Body of pancreas (tissue), 4 donors: ENCODE measurements at places on chromosomes 2 and 18. TPM values are rescaled to one million over a fixed set of nuclear protein-coding genes. Genes with fewer than 3 reads are reported as not detected.

DNA sequence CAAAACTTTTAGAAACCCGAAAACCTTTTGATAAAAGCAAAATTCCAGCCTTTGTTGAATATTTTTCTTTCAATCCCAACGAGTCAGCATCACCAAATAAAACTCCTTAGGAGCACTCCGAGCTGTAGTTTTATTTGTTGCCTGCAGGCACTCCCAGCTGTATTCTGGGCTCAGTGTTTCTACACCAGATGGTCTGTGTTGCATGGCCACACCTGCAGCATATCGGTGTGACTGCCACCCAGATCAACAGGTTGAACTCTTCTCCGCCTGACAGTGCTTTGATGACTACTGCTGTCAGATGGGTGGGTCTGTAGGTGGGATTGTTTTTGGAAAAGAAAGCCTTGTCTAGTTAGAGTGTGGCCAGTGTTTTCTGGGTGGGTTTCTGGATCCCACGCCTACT, 32.7 kb downstream of the APCDD1 start:
- peaks cover 11% of the 10 kb centered on the region for H3K4me1 ChIP-seq
- H3K4me3 ChIP-seq = no peak overlapping the region
- no peaks in the 10 kb centered on the region for H3K36me3 ChIP-seq
- H3K27ac ChIP-seq = no peak overlapping the region
- no peak for DNase-seq

DNA sequence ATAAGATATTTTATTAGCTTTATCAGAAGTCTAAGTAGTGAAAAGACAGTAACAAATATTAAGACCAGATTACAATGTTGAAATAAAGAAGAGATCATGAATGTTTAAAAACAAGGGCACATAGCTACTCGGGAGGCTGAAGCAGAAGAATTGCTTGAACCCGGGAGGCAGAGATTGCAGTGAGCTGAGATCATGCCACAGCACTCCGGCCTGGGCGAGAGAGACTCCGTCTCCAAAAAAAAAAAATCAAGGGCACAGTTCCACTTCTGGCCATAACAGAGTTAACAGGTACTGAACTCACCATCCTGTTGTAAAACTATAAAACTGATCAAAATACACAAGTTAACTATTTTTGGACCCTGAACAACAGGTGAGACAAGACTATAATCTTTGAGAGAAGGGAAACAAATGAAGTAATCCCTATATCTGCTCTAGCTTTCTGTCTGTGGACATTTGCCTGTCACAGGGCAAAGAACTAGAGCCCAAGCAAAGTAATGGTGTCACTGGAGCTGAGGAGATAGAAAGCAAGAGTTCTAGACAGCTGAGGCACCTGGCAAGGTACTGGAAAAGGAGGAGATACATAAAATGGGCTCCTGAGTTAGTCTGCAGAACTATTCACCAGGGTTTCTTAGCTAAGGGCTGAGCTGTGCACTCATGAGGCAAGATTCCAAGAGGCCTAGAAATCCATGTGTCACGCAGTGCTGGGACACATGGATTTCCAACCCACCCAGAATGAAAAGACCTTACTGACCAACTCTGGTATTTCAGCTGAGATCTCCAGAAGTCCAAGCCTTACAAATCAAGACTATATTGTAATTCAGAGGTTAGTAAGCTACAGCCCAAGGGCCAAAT, 15.2 kb downstream of the MMADHC start:
- H3K27ac ChIP-seq = no peak overlapping the region
- peaks cover 33% of the 10 kb centered on the region for H3K36me3 ChIP-seq
- DNase-seq = no peak
- peaks cover 1% of the 10 kb centered on the region for H3K4me1 ChIP-seq

GRCh38 chr2:10266133-10266620, 36.5 kb upstream of the HPCAL1 start:
- H3K36me3 ChIP-seq = no peaks in the 10 kb centered on the region
- H3K27ac ChIP-seq = no peak overlapping the region
- peaks cover 29% of the 10 kb centered on the region for H3K4me1 ChIP-seq
- H3K27me3 ChIP-seq = no peaks in the 10 kb centered on the region
- H3K4me3 ChIP-seq = no peak overlapping the region

GRCh38 chr2:111042772-111043771, 77.6 kb upstream of the BCL2L11 start:
- H3K4me3 ChIP-seq = no peak overlapping the region
- H3K36me3 ChIP-seq = no peaks in the 10 kb centered on the region
- peaks cover 3% of the 10 kb centered on the region for H3K4me1 ChIP-seq
- DNase-seq = no peak

DNA sequence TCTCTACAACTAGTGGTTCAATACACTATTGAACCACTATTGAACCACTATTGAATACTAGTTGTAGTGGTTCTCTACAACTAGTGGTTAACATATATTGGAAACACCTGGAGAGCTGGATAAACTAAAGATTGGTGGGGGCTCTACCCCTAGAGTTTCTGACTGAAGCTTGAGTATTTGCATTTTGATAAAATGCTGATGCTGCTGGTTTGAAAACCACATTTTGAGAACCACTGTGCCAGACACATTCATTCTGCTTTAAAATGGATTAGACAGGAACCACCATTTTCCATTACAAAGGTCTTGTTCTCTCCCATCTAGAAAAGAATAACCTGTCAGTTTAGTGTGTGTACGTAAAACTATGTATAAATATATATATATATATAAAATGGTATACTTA, 133.3 kb downstream of the TMEM247 start:
- H3K27me3 ChIP-seq = no peaks in the 10 kb centered on the region
- DNase-seq = no peak
- H3K27ac ChIP-seq = no peak overlapping the region

DNA sequence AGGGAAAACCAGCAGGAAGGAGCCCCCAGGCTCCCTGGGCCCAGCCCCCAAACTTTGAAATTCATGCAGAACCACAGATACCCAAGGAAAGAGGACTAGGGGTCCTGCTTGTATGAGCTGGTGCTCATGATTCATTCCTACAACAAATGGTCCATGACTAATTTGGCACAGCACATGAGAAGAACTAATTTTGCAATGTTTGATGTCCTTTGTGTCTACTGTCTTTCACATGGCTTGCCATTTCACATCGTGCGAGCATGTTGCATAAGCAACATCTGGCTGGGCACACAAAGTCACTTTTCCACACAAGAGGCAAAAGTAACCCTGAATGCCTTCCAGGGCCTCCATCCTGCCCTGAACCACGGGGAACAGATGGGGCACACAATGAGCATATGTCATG, 149.6 kb upstream of the APCDD1 start:
- H3K27me3 ChIP-seq = no peaks in the 10 kb centered on the region
- no peak overlapping the region for H3K27ac ChIP-seq
- no peak overlapping the region for H3K4me3 ChIP-seq
- H3K4me1 ChIP-seq = peaks cover 5% of the 10 kb centered on the region

DNA sequence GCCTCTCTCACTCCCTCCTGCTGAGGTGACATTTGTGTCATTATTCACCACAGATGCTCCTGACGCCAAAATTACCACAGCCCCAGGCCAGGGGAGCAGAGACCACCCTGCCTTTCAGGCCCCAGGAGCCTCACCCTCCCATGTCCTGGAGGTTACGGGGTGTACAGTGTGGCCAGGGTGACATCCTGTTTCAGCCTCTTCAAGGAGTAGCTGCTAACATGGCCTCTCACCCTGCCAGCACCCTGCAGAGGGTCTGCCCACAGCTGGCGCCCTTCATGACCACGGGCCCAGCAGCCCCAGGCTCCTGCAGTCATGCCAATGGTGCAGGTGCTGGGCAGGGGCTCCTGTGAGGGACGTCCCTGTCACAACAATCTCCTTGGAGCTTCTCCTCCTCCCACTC, 92.6 kb downstream of the SMIM21 start:
- no peak overlapping the region for H3K27ac ChIP-seq
- H3K36me3 ChIP-seq = no peaks in the 10 kb centered on the region
- DNase-seq = no peak
- no peaks in the 10 kb centered on the region for H3K4me1 ChIP-seq
- no peak overlapping the region for H3K4me3 ChIP-seq

- H3K27ac ChIP-seq = no peak overlapping the region
- H3K4me3 ChIP-seq = no peak overlapping the region
- H3K36me3 ChIP-seq = no peaks in the 10 kb centered on the region
- peaks cover 20% of the 10 kb centered on the region for H3K4me1 ChIP-seq
Measured at GRCh38 chr2:208248601-208249000, 6.3 kb downstream of the IDH1 start.

- H3K27me3 ChIP-seq = no peaks in the 10 kb centered on the region
- peaks cover 20% of the 10 kb centered on the region for H3K4me1 ChIP-seq
- no peak for DNase-seq
- H3K27ac ChIP-seq = no peak overlapping the region
- peaks cover 3% of the 10 kb centered on the region for H3K36me3 ChIP-seq
Measured at GRCh38 chr2:75707901-75708300, 2.8 kb downstream of the GCFC2 start.

DNA sequence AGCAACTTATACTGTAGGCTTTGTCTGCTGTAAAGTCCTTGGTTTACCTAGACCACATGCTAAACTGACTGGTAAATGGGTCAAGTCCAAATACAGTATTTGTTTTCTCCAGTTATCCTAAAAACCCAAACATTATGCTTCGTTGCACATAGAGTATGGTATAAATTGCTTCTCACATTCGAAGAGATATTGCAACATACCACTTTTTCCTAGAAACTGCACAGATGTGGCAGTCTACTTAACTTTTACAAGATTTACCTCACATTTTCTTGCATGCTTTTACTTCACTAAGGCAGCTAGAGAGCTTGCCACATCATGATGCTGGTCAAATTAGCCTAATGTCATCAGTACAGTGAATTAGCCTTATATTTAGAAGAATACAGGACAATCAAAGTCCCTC, 66.0 kb upstream of the SCN7A start:
- H3K36me3 ChIP-seq = no peaks in the 10 kb centered on the region
- DNase-seq = no peak
- no peaks in the 10 kb centered on the region for H3K27me3 ChIP-seq
- H3K27ac ChIP-seq = no peak overlapping the region

DNA sequence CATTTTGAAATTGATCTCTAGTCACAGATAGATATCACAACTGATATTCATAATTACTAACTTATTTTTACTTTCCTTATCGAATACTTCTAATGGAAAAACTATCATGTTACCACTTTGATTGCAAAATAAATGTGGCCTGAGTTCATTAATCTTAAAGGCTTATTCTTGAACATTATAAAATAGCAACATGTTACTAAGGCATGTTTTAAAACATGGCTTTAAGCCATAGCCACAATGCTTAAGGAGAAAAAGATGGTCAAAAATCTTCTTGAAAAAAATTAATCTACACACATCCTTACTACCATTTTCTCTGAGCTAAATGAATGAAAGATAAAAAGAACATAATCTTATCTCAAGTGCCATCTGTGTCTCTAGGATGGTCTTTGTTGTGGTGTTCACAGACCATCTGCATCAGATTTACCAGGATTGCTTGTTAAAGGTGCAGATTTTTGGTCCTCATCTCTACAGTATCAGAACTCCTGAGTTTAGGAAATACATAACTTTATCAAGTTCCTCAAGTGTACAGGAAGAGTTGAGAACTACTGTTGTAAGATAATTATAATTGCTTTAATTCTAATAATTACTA, 15.3 kb downstream of the MTX2 start:
- H3K36me3 ChIP-seq = no peaks in the 10 kb centered on the region
- no peaks in the 10 kb centered on the region for H3K27me3 ChIP-seq
- no peak overlapping the region for H3K4me3 ChIP-seq
- no peak overlapping the region for H3K27ac ChIP-seq
- peaks cover 5% of the 10 kb centered on the region for H3K4me1 ChIP-seq

DNA sequence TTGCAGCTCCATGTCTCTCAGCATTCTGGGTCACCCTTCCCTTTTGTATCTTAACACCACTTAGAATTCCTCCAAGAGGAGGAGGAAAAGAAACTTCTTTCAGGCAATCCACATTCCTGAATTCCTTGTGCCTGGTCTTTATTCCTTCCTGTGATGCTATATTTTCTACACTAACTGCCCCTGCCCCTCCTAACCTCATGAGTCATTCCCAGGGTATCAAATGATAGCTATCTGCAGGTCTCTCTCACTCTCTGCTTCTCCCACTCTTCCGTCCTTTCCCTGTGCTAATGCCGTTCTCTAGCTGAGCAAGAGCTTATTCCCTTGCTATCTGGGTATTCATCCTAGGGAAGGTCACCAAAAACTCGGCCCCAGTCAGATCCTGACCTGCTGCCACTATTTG, 395.0 kb upstream of the TCF4 start:
- H3K27me3 ChIP-seq = no peaks in the 10 kb centered on the region
- no peaks in the 10 kb centered on the region for H3K36me3 ChIP-seq
- no peak for DNase-seq
- no peak overlapping the region for H3K4me3 ChIP-seq
- H3K4me1 ChIP-seq = no peaks in the 10 kb centered on the region
- no peak overlapping the region for H3K27ac ChIP-seq

- no peak overlapping the region for H3K4me3 ChIP-seq
- H3K4me1 ChIP-seq = no peaks in the 10 kb centered on the region
- no peak for DNase-seq
Measured at GRCh38 chr18:23938901-23939341, 75.6 kb upstream of the TTC39C start.

The DLX2 gene
- not detected for total RNA-seq

The SPATA3 gene
- not detected for total RNA-seq

The SNORC gene
- not detected for total RNA-seq

The L3MBTL4 gene
- 10.9 TPM for total RNA-seq

The INO80D gene
- total RNA-seq = 10.6 TPM

The PAX8 gene
- total RNA-seq = 2.3 TPM

The POTEI gene
- under 0.01 TPM for total RNA-seq

The PCARE gene
- not detected for total RNA-seq

The REEP1 gene
- total RNA-seq = 4.0 TPM

The UBE2F gene
- 69.9 TPM for total RNA-seq

The GRHL1 gene
- total RNA-seq = 4.2 TPM

The ARL4C gene
- 6.6 TPM for total RNA-seq
